Hippocampal formation (tissue), 2 donors: ENCODE measurements at places on chromosomes 12 and 14.

DNA sequence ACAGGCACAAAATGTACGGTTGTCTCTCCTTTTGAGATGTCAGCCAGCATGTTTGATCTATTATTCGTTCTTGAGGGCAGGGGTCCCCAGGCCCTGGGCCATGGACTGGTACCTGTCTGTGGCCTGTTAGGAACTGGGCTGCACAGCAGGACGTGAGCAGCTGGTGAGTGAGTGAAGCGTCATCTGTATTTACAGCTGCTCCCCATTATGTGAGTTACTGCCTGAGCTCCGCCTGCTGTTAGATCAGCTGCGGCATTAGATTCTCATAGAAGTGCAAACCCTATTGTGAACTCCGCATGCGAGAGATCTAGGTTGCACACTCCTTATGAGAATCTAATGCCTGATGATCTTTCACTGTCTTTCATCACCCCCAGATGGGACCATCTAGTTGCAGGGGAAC, 41.4 kb upstream of the SCN8A start:
- DNase-seq: no peak

DNA sequence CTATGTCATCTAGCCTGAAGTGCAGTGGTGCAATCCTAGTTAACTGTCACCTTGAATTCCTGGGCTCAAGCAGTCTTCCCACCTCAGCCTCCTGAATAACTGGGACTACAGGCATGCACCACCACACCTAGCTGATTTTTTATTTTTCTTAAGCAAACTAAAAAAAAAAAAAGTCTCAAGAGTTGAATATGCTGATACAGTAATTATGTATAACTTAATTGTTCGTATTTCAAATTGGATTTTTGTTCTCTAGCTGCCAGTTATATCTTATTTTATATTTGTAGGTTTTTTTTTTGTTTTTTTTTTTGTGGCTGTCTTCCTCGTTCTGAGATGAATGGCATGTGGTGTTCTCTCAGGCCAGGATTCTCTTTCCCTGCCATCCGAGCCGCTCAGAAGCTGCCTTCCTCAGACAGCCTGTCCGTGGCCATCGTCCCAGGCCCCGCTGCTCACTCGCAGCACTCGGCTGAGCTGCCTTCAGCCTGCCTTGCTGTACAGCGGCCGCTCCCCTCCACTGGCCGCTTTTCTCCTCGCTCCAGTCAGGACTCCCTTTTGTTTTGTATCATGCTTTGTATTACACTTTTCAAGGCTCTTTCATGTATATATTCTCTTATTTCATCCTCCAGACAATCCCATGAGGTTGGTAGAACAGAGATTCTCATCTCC, 53.3 kb downstream of the WDR20 start:
- peak; percentile 56 for DNase-seq

GRCh38 chr14:33350366-33350990, 411.8 kb downstream of the NPAS3 start:
- no peak for DNase-seq

DNA sequence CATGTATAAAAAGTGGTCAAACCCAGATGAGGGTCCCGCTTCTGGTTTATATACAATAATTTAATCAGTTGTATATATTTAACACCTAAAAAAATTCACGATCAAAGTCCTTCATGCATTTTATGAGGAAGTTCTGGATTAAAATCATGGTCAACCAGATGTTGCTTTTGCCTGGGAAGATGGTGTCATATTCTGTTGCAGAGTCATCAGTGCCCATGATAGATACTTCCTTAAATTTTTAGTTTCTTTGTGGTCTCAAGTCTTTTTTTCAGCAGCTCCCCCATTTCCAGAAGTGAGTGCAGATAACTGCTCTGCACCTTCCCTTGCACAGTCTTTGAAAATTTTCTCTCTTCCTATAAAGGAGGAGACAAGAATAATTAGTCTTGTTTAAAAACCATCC, 16.1 kb downstream of the ERP29 start:
- no peak for DNase-seq

DNA sequence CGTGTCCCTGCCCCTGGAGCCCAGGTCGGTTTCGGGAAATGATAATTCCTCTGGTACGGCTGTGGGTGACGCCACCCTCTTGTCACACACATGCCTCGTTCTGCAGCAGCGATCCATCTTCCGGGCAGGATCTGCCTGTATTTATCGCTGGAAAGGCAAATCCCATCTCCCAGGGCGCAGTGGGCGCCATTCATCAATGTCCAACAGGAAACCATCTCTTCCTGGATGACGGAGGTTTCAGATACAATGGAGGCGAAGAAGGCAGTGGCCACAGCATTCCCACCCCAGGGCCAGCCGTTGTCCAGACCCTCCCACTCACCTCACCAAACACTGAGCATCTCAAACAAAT, 74.2 kb downstream of the NOC4L start:
- no peak for DNase-seq

DNA sequence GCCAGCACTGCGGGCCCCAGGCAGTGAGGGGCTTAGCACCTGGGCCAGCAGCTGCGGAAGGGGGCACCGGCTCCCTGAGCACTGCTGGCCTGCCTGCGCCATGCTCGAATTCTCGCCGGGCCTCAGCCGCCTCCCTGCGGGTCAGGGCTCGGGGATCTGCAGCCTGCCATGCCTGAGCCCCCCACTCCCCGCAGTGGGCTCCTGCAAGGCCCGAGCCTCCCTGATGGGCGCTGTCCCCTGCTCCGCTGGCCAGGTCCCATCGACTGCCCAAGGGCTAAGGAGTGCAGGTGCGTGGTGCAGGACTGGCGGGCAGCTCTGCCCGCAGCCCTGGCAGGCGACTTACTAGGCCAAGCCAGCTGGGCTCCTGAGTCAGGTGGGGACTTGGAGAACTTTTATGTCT, 133.3 kb upstream of the LMNTD1 start:
- no peak for DNase-seq

- peak; percentile 12 for DNase-seq
Observed at GRCh38 chr12:48542300-48542928, 17.0 kb downstream of the OR8S1 start.

GRCh38 chr12:104022786-104023185, 27.2 kb downstream of the GLT8D2 start:
- no peak for DNase-seq

GRCh38 chr12:65113621-65114035, 7.5 kb downstream of the WIF1 start:
- DNase-seq: no peak

DNA sequence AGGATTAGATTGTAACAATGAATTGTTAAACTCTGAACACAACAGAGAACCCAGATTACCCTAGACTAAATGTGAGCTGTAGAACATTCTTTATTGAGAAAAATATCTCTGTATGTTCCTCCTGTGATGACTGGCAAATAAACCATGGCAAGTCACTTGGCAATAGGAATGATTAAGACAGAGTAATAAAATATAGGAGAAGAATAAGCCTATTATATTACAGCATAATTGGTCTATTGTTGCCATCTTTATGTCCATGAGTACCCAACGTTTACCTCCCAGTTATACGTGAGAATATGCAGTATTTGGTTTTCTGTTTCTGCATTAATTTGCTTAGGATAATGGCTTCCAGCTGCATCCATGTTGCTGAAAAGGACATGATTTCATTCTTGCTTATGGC, 211.2 kb upstream of the AVPR1A start:
- no peak for DNase-seq

- no peak for DNase-seq
Observed at GRCh38 chr14:21003788-21004346, 4.8 kb downstream of the SLC39A2 start.

GRCh38 chr12:80810874-80811273, 94.2 kb downstream of the MYF5 start:
- no peak for DNase-seq

DNA sequence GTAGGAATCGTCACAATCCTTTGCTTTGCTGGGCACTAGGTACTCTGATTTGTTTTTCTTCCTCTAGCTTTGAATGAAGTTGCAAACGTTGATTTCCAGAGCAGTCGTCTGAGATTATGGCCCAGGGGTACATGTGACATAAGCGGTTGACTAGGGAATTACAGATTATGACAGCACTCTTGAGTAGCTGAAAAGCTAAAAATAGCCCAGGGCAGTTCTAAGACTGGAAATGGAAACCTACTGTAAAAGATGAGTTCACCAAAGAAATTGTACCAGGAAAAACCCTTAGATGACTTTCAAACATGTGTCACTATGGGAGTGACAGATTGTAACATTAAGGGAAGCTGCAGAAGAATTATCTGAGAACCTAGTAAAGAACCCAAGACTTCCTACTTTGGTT, 108.5 kb downstream of the ANO6 start:
- DNase-seq: no peak

- peak; percentile 4 for DNase-seq
Observed at GRCh38 chr12:117367006-117367638, 5.7 kb upstream of the NOS1 start.

DNA sequence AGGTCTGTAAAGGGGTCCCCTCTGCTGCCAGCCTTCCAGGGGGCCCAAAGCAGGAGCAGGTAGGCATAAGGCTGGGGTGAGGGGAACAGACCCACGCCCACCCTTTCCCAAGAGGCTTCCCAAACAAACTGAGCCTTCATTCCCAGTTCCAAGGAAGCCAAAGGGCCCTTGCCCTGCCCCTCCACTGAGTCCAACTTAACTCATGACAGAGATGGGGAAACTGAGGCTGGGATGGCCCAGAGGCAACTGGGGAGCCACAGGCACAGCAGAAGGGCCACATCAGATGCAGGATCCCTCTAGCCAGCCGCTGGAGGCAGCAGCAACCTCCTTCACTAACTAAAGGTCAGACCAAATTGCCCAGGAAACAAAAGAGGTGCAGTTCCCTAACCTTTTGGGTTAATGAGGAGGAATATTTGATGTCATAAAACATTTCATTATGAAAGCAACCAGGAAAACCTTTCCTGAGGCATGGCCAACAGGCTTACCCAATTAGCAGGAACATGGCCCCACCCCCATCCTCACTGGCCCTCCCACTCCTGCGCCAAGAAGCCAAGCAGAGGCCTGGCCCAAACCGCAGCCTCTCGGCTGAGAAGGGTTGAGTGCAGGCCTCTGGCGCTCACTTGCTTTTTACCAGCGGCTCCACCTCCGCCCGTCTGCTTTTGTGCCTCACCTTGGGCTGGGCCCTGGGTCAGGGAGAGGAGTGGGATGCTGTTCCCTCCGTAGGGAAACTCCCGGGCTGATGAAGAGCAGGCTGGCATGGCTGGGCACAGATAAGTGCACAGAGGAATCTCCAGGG, 293.5 kb upstream of the RTL1 start:
- no peak for DNase-seq

DNA sequence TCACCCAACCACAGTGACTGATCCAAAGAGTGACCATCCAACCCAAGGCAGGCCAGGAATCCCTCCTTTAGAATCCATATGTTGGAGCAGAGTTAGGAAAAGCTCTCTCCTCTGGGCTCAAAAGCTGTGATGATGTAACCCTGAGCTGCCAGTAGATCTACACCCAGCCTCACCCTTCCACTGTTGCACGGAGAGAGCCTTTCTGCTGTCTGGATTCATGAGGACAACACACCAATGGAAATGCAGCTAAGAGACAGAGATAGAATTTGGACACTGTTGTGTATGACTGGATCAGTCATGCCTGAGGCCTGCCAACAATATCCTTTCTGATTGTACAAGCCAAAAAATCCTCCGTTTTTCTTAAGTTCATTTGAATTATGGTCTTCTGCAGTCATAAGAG, 4.4 kb upstream of the OR6J1 start:
- no peak for DNase-seq

DNA sequence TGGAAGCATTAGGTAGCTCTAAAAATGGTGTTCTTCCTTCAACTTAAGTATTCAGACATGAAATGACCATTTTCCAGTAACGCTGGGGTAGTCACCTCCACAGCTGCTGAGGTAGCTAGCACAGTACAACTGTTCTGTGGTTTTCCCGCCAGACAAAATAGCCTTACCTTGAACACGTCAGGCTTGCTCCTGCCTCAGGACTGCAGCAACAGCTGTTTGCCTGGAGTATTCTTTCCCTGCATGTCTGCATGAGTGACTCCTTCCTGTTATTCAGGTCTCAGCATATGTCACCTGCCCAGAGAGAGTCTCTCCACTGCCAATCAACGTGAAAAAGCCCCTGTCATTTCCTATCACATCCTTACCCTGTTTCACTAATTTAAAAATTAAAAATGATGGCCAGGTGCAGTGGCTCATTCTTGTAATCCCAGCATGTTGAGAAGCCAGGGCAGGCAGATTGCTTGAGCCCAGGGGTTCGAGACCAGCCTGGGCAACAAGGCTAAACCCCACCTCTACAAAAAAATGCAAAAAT, 37.9 kb downstream of the WDR89 start:
- DNase-seq: no peak

- no peak for DNase-seq
Observed at GRCh38 chr12:89507015-89507824, 17.4 kb downstream of the GALNT4 start.

- DNase-seq: peak; percentile 20
Observed at GRCh38 chr14:87615822-87616679, 376.9 kb downstream of the GALC start.

DNA sequence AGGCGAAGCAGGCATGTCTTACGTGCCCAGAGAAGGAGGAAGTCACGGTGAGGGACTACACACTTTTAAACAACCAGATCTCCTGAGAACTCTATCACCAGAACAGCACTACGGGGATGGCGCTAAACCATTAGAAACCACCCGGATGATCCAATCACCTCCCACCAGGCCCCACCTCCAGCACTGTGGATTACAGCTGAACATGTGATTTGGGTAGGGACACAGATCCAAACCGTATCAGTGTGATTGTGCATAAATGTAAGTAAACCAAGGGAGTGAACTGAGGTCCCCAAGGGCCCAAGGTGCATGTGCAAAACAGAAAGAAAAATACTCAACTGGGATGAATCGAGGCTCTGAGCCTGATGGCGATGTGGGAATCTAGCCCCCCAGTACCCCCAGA, 134.2 kb downstream of the DICER1 start:
- no peak for DNase-seq

DNA sequence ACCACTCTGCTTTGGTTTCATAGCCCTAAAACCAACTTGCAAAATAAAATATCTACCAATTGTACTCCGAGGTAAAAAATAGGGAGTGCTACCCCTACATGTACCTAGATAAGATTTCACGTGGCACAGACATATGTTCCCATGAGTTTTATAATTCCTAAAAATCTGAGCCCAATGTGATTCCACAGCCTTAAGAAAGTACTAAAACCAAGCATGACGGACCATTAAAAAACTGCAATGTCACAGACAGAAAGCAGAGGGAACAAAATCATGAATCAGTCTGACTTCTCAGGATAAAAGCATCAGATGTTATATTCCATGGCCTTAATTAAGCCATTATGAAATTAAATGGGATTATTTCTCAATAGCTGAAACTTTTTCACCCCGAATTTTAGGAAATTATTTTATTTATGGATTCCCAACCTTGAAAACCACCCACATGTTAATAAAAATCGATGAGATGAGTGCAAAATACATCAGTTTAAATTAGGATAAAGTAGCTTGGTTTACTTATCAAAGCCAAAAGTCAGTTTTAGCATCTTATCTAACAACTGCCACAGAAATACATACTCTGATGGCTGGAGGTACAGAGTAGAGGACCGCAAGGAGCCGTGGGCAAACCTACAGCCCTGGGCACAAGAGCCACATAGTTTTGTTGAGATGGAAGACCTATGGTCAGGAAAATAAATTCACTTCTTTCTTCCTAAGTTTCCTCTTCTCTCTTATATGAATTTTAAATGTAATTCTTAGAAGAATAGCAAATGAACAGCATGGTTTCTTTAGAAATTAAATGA, 4.5 kb downstream of the ITPR2 start:
- DNase-seq: no peak
